ENCODE measurements at places on chromosomes 5 and 9. TPM values are rescaled to one million over a fixed set of nuclear protein-coding genes. Genes with fewer than 3 reads are reported as not detected.

DNA sequence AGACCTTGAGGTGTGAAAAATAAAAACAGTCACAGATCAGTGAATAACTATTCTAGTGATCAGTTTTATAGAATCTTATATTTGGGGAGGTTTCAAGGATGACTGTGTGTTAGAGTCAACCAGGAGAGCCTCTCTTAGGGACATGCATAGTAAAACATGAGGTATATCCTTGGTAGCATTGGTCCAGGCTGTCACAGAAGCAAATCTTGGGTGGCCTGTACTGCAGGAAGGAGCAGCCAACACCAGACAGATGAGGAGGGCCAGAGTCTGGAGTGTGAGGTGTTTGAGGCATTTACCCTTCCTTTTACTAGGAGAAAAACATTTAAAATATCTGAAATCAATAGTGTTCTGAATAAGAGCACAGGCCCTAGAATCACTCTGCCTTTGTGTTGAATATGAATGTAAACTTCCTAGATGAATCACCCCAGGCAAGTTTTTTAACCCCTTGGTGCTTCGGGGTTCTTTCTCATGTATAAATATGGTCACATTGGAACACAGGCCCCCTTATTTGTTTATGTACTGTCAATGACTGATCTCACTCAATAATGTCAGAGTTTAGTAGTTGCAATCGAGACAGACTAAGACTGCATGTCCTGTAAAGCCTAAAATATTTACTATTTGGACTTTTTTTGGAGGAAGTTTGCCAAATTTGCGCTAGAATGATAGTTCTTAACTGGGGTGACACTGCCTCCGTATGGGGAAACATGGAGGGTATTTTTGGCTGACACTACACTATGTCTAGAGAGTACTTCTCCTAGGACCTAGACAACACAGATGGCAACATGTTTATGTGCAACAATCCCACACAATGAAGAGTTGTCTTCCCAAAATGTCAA, 416.5 kb upstream of the POU5F2 start:
- no peak for DNase-seq

- DNase-seq, result no peak
Observed at GRCh38 chr5:31587546-31587945, 51.4 kb upstream of the PDZD2 start.

DNA sequence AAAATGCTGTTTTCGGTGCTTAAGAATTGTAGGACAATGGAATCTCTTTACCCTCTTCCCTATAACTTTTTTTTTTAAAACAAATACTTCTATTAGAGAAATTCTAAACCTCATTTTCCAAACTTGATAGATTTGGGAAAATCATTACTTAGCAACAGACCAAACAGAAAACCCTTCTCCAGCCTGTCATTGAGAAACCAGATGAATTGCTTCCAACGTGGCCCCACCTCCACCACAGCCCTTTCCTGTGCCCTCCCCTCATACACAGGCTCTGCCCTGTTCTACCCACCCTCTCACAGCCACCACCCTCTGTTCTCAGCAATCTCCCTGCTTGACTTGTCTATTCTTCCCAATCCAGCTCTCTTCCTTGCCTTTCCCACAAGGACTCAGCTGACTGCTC, 221.2 kb downstream of the DMRT2 start:
- no peak for DNase-seq

DNA sequence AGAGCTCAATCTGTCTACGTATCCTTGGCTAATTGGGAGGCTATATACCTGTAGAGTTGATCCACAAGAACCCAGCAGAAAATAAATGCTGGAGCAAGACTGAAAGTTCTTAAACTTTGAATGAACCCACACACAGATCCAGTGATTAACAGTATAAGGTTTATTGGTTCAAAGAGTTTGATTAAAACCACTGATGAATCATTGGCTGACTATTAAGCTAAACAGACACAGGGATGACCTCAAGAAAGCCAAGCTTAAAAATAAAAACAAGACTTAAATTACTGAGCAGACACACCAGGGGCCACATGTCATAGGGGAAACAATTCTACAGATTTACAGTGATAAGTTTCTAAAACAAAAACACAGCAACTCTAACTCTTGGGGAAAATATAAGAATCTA, 163.6 kb downstream of the SPATA31D1 start:
- DNase-seq, result no peak

DNA sequence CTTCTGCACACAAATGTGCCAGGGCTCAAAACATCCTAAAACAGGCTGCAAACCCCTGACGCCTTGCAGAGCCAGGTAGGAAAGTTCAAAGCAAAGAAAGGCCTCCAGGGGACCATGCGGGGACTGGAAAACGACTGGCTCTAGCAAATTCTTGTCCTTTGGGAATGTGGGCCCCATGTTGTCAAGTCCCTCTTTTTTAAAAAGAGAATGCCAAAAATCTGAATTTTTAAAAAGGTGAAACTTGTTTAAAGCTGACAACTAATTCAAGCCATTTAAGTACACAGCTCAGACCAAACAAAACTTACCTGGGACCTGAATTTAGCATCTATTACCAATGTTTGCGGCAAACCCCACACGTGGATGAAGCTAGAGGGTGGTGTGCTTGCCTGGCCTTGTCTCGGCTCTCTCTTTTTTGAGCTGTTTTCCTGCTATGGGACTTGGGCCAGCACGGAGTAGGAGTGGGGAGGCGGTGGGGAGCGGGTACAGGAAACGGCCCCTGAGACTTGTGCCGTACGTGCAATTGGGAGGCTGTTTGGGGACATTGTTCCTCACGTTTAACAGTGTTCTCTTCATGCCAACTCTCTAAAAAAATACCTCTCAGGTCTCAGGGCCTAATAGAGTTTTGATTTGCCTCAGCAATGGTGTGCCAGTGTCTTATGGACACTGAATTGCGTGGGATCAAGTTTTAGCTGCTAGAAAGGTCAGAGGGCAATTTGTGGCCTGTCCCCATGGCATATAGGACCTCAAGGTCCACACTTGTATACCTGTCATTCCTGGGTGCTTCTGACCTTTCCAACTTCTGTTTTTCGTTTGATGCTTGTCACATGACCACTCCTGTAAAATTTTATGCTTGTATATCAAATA, 15.1 kb upstream of the PHF19 start:
- DNase-seq, result no peak

- DNase-seq, result no peak
Observed at GRCh38 chr5:119404033-119404432, 48.2 kb downstream of the TNFAIP8 start.

DNA sequence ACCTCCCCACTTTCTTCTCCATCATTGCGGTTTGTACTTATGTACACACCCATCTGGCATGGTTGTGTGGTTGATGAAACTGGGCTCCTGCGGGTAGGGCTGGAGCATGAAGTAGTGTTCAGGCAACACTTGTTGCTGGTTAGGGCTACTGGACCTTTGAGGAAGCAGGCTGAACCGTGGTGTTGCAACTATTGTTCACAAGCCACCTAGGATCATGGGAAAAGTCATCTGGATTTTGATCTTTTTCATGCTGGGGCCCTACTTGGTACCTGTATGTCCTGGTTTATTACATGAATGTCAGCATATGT, 40.1 kb upstream of the TIFAB start:
- DNase-seq, result no peak

- no peak for DNase-seq
Observed at GRCh38 chr9:16180546-16180945, 627.7 kb downstream of the CCDC171 start.

GRCh38 chr9:21144603-21145002, 3.0 kb upstream of the IFNW1 start:
- DNase-seq, result no peak

GRCh38 chr5:151062405-151063141, 18.3 kb downstream of the TNIP1 start:
- DNase-seq, result no peak

DNA sequence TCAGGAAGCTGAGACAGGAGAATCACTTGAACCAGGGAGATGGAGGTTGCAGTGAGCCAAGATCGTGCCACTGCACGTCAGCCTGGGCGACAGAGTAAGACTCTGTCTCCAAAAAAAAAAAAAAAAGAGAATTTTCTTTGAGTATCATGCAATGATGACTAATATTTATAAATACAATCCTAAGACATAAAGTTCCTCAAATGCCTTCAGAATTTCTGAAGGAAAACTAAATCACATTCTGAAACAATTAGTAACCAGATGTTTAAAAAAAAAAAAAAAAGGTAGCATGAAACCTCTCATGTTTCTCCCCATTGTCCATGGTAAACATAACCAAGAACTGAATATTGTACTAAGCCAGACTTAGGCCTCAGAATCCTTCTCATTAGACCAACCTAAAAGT, 23.1 kb downstream of the MLLT3 start:
- DNase-seq, result no peak

DNA sequence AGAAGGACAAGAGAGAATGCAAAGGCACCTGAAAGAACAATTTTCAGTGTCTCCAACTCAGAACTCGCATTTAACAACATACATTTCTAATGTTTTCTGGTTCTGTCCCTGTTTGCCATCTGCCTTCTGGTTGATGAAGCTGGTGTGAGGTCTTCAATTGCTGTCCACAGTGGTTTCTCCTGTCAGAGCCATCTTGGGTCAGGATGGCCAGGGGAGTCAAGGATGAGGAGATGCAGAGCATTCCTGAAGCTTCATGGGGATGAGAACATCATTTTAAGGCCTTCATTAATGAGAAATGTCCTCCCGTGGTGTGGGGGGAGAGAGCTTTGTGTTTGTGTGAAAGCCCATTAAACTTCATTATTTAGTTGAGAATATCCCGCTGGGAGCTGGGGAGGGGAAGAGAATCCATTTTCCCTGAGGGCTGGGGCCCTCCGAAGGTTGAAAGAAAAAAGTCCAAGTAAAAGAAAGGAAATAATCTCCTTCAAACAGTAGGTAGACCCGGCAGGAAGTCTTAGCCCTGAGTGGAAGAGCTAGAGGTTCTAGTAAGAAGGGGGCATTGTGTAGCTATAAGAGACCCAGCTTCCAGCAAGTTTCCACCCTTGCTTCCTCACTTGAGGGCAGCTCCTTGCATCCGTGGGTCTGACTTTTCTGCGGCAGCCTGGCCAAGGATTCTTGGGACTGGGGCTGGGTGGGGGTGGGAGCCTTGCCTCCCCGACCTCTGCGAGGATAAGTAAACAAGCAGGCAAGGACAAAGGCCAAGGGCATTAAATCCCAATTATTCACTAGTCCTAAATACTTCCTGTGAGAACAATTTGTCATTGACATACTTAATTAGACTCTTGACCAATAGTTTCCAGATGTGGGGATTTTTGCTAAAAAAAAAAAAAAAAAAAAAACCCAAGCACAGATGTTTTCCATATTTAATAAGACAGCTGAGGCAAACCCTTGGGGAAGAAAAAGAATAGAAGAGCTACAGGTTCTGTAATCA, 119.2 kb downstream of the MSX2 start:
- DNase-seq, result no peak

DNA sequence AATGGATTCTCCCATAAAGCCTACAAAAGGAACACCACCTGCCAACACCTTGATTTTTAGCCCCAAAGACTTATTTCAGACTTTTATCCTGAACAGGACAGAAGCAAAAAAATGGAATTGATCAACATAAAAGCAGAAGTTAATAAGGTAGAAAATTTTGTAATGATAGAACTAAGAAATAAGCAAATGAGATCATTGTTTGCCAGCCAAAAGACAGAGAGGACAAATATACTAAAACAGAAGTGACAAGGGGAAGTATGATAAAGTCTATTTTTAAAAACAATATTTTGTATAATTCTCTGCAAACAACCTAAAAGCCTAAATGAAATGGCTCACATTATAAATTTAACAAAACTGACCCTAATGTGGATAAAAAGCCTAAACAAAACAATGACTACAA, 110.5 kb upstream of the PRSS3 start:
- no peak for DNase-seq

DNA sequence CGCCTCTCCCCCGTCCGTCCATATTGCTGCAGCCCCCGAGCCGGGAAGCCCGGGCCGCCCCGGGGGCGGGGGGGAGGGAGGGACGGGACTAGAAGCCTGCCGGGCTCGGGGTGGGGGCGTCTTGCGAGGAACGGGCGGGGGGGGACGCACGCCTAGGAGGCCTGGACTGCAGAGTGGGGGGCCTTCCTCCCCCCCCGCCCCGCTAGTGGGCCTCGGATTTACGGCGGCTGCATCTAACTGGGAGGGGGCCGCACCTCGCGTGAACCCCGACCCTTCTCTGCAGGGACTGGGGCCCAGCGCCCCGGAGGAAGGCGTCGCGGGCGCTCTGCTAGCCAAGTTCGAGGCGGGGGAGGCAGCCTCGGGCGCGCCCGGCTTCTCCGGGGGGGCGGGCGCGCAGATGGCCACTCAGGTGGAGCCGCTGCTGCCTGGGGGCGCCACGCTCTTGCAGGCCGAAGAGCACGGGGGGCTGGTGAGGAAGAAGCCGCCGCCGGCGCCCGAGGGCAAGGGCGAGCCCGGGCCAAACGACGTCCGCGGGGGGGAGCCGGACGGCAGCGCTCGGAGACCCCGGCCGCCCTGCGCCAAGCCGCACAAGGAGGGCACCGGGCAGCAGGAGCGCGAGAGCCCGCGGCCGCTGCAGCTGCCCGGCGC, at the start of gene LARP1:
LARP1 (plus strand) TSS at position 17 of the 648 bp plus-strand sequence; CDS start at position 398, 381 bp downstream.
- peak; percentile 71 for DNase-seq

DNA sequence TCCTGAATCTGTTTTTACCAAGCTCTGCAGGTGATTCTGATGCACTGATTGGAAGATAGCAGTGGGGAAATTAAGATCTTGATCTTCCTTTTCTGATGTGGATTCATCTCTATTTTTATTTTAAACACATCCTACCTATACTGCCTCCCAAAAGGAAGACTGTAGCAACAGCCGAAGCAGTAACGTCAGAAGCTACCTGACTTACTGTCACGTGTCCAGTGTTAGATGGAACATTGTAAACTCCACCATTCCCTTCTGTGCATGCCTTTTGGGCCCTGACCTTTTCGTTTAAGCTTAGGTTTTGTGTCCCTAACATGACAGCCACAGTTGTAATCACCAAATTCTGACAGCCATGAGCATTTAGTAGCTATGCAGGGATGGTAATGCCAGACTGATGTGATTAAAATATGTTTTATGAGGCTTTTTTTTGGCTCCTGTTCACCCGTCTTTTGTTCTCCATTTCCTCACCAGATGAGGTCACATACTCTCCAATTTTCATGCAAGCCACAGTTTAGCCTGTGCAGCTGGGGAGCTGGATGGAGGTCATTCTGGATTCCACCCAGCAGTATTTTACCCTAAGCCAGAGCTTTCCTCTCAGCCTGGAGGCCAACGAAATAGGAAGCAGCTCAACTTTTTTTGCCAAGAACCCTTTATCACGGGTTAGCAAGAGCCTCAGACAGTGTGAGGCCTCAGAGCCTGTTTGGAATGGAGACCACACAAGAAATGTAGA, 15.6 kb upstream of the FOXD1 start:
- DNase-seq, result peak; percentile 34

DNA sequence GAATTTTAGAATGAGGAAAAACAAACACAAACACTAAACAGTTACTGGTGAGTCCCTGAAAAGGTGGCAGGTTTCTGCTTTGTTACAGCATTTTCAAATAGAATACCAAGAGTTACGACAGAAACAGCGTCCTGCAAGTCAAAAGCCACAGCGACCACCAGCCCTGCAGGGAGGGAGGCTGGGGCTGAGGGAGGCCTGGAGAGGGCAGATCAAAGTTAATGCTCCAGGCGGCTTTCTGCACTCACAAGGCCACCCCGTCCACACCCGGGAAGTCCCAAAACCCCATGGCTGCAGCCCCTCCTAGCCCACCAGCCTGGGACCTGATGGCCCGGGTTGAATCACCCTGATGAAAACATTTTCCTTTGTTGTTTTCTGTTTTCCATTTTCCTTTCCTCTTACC, 29.3 kb downstream of the COL23A1 start:
- no peak for DNase-seq

Gene PHF24
- total RNA-seq, result 0.19 TPM

Gene SLC1A1
- 2.5 TPM for total RNA-seq

Gene ZNF879
- 4.0 TPM for total RNA-seq

Gene BTNL9
- total RNA-seq, result 38.9 TPM

Gene ANKRA2
- 12.7 TPM for total RNA-seq

Gene ITK
- 0.13 TPM for total RNA-seq

Gene EQTN
- total RNA-seq, result not detected

Gene KCTD16
- total RNA-seq, result 0.03 TPM

Data from Right ventricle myocardium superior (tissue), 1 donor.